H7 (cell line): ENCODE measurements at places on chromosomes 12 and 14. TPM values are rescaled to one million over a fixed set of nuclear protein-coding genes. Genes with fewer than 3 reads are reported as not detected.

DNA sequence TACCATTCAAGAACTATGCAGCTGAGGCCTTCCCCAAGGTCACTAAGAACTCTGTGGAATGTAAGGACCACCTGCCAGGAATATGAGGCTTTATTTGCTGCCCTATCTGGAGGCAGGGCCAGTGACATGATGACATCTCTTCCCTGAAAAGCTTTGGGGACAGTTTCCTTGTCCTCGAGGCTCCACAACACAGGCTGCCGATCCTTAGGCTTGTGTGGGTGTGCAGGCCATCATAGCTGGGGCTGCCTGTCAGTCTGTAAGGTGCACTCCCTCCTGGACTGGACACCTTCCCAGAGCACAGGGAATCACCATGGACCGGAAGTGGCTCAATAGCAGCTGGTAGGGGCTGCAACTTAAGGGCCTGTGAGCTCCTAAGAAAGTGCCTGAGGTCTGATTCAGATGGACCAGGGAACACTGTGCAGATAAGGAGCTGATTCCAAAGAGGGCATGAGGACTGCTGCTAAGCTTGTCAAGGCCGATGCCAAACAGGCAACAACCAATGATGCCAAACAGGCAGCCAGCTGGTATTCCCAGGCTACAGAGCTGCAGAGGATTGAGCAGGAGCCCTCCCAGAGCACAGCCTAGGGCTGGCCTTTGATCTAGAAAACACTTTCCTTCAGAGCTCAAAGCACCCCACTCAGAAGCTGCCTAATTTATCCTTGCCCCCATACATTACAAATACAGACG, 84.3 kb downstream of the CRACR2A start:
- no peak for DNase-seq

DNA sequence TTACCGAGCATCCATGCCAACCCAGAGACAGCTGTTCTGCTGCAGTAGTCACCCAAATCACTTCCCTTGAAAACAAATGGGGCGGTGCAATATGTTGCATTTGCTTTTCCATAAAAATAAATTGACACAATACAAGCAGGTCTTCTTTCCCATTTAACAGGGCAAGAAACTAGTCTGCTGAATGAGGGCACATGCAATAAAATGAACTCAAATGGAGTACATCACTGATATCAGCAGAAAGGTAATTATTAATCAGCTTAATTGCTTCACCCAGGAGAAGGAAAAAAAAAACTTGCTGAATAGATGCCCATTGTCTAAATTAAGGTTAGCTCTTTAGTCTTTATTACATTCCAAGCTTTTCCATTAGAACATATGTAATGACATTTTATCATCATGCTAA, 175.1 kb upstream of the GZMB start:
- DNase-seq = no peak

Gene CNPY2
- 108 and 129 TPM in 2 replicates for total RNA-seq

Gene PPP1R36
- 0.28 and 0.41 TPM in 2 replicates for total RNA-seq

Gene OR4E2
- not detected in 2 replicates for total RNA-seq

Gene OTOGL
- total RNA-seq = 0.22 and 0.31 TPM in 2 replicates
